M059J (cell line): ENCODE measurements at places on chromosomes 1 and 21. TPM values are rescaled to one million over a fixed set of nuclear protein-coding genes. Genes with fewer than 3 reads are reported as not detected.
A peak's percentile ranks its signal among the peaks of the same experiment; 100 is the strongest.

GRCh38 chr1:113835686-113836290, 23.5 kb upstream of the RSBN1 start:
- peak; percentile 63 for DNase-seq

SERPINC1 gene
- total RNA-seq: 0.07 TPM in 1 of 2 replicates, not detected in the other

PLEKHA6 gene
- total RNA-seq: 1.6 and 4.9 TPM in 2 replicates

DNA sequence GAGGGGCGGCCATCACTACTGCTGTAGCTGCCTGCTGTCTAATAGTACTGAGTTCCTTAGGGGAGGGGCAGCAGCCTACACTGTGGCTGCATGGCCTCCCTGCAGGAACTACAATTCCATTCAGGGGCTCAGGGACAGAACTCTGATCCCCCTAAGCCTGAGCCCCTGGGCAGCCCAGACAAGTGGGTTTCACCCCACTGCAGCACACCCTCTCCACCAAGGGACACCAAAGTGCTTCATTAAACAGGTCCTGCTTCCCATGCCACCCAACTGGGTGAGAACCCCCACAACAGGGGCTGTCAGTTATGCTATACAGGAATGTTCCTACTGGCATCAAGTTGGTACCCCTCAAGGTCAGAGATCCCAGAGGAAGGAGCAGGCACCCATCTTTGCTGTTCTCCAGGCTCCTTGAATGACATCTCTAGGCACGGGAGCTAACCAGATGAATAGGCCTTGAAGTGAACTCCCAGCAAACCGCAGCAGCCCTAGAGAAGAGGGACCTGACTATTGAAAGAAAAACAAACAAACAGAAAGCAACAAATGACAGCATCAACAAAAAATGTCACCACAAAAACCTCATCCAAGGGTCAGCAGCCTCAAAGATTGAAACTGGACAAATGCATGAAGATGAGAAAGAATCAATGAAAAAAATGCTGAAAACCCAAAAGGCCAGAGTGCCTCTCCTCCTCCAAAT, 437.4 kb downstream of the NUF2 start:
- DNase-seq: peak; percentile 26

GRCh38 chr21:26837539-26837938, 7.7 kb downstream of the ADAMTS1 start:
- no peak for DNase-seq

- peak; percentile 52 for DNase-seq
Observed at GRCh38 chr1:147892731-147893214, 9.8 kb upstream of the GJA8 start.

AIRE gene
- total RNA-seq: not detected in 2 replicates

FOXO6 gene
- total RNA-seq: 0.57 TPM in 1 of 2 replicates, not detected in the other

GRCh38 chr1:200242110-200243041, 167.5 kb downstream of the ZNF281 start:
- DNase-seq: peak; percentile 46

AK5 gene
- 3.7 and 5.6 TPM in 2 replicates for total RNA-seq

DNA sequence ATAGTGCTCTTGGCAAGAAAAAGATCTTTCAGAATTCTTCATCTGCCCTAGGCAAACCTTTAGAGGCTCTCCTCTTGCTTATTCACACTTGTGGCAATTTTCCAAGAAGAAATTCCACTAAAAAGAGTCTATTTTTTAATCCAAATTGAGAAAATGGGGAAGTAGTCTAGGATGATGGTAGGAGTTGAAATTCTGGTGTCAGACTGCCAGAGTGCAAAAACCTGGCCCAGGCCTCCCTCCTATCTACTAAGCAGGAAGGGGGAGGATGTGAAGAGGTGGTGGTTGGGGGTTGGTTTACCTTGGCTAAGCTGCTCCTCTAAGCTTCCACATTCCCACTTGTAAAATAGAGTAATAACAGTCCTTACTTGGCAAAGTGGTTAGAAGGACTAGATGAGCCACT, 120.6 kb upstream of the KCNJ15 start:
- DNase-seq: peak; percentile 71

IGFN1 gene
- total RNA-seq: not detected in 2 replicates

DNA sequence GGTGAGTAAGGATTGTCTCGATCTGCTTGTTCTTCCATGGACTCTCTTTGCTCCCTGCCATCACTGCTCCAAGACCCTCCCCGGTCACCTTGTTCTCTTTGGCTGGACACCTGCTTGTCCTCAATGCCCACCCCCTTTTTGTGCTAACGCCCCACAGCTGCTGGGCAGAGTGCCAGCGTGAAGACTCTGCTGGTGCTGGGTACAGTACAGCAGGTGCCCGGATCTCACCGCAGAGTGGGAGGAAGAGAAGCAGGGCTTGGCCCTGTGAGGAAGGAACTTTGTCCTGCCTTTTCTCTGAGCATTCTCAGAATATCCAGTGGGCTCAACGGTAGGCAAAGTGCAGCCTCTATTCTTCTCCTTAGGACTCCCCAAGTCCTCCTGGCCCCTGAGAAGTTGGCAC, 90.1 kb downstream of the PLXNA2 start:
- DNase-seq: no peak

NEXN gene
- total RNA-seq: 6.0 and 10.4 TPM in 2 replicates

DNA sequence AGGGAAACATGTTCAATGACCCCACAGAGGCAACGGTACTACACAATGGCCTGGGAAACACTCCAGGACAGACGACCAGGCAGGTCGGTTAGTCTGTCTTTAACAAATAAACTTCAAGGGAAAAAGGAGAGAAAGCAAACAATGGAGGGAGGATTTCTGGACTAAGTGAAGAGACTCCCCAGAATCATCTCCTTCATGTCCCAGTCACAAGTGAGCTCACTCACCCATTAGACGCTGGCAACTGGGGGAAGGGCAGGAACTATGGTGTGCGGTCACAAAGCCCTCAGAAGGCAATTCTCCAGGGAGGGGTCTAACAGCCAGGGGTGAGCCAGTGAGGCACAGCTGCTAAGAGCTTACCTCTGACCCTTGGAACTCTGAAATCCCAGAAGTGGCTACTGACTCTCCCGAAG, 55.7 kb upstream of the NADK start:
- no peak for DNase-seq

SLC35D1 gene
- 13.1 and 20.1 TPM in 2 replicates for total RNA-seq

DNA sequence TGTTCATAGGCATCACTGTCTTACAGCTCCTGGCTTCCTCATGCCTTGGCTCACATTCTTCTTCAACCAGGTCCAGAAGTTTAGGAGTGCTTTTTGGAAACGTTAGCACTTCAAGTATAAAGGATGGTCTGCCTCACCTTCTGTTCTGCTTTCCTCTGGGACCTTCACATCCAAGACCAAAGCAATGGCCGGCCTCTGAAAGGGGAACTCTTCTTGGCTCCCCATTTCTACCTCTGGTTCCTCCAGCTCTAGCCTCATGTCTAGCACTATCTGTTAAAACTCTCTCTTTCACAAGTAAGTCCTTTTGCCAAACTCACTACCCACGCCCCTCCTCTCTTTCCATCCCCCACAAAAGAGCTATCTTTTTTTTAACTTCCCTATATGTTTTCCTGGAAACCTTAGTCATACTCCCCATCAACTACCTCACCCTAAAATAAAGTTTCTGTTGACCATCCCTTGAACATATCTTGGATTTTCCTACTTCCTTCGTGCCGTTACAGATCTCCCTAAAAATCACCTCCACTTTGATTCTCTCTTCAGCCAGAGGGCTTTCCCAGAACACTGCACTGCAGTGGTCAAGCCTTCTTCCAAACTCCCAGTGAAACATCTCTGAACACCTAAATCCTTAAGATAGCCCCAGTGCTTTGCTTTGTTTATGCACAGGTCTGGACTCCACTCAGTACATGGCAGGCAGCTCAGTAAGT, 7.9 kb downstream of the SORT1 start:
- DNase-seq: no peak

- no peak for DNase-seq
Observed at GRCh38 chr21:39047046-39047445, 136.2 kb downstream of the PSMG1 start.

DNA sequence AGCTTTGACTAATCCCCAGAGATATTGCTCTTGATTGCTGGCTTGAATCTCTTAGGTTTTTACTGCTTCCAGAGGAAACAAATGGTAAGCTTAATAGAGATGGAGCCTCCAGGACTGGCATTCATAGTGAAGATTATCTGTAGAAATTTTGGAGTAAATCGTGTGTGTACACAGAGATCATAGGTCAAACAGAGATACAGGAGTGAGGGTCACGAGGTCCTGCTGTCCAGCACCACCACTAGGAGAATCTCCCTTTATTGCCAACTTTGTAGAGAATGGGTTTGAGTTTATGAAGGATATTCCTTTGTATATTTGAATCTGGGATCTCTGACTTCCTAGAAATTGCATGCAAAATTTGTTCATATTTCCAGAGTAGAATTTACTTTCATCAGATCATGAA, 7.8 kb upstream of the SERBP1 start:
- no peak for DNase-seq

DNA sequence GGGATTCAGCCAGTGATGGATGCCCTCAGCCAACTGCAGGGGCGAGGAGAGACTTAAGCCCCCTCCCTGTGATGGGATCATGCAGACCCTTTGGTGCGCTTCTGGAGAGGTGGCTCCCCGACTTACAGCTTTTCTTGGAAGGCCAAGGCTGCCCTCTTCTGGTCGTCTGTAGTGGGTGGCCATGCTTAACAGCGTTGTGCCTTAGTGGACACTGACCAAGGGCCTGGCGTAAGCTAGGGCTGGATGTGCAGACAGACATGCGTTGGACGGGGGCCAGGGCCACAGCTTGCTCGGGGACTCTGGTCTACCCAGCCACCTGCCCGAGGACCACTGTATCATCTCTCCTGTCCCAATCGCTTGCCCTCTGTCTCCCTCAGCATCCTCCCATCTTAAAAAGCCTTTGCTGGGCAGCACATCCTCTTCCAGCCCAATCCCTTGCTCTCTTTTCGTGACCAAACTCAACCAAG, 5.5 kb downstream of the AZIN2 start:
- peak; percentile 75 for DNase-seq

ICOSLG gene
- 0.10 TPM in 1 of 2 replicates, not detected in the other for total RNA-seq

DNA sequence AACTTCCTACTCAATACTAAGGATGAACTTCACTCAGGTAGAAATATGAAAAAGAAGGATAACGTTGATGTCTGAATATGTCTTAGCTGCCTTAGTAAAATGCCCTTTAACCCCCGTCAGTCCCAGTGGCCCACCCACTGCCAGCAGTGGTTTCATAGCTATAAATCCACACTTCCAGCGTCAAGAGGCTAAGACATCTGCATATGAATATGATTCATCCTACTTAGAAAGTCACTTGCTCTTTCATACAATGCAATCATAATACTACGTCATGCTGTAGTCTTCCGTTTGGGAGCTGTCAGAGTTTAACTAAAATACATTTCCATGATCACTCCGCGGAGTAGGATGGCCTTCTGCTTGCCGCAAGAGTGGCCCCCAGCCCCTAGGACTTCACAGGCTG, 247.3 kb downstream of the SDCCAG8 start:
- DNase-seq: no peak

LCE2C gene
- total RNA-seq: not detected in 2 replicates

TEKT2 gene
- 0.25 TPM in 1 of 2 replicates, not detected in the other for total RNA-seq

DNA sequence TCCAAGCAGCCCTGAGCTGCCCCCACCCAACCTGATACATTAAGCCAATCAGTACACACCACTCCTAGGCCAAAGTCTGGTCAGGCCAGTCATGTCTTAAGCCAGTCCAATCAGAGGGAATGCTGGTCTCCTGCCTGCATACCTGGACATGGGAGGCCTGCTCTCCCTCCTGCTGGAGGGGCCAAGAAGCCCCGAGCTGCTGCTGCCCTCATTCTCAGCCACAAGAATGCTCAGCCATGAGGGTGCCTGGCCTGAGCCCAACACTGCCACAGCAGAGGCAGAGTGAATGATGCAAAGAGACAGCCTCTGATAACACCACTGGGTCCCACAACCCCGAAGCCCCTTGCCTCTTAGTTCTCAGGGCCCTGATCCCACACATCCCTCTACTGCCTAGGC, 23.0 kb downstream of the CHD5 start:
- peak; percentile 48 for DNase-seq

- DNase-seq: no peak
Observed at GRCh38 chr1:173852105-173852504, 15.7 kb downstream of the GAS5 start.

ETV3 gene
- 8.2 and 8.8 TPM in 2 replicates for total RNA-seq

GRCh38 chr1:90488451-90488850, 228.7 kb downstream of the BARHL2 start:
- DNase-seq: peak; percentile 6

DNA sequence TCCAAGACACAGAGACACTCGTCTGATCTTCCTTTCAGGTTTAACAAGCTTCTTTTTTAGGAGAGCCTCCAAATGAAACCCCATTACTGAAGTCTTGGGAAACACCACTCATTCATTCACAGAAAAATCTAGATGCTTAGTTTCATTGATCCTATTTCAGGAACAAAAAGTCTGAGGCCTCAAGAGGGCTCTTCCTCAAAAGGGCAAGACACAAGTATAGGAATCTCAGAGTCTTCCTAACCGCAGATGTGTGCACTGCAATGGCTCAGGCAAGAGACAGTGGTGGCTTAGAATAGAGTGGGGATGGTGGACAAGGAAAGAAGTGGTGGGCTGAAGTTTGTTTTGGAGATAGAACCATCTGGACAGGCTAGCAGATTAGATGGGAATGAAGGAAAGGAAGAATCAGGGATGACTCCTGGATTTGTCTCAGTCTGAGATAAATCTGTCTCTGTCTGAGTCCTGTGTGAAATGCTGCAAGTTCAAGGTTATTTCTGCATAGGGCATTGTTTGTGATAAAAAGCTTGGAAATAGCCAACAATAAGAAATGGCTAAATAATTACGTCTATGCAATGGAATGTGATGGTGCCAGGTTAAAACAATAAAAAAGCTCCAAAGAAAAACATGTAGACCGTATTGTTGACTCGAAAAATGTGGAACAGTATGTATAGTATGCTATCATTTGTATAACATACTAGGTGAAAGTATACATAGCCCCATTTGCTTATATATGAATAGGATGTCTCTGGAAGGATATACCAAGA, 8.9 kb upstream of the CTSE start:
- no peak for DNase-seq

DNA sequence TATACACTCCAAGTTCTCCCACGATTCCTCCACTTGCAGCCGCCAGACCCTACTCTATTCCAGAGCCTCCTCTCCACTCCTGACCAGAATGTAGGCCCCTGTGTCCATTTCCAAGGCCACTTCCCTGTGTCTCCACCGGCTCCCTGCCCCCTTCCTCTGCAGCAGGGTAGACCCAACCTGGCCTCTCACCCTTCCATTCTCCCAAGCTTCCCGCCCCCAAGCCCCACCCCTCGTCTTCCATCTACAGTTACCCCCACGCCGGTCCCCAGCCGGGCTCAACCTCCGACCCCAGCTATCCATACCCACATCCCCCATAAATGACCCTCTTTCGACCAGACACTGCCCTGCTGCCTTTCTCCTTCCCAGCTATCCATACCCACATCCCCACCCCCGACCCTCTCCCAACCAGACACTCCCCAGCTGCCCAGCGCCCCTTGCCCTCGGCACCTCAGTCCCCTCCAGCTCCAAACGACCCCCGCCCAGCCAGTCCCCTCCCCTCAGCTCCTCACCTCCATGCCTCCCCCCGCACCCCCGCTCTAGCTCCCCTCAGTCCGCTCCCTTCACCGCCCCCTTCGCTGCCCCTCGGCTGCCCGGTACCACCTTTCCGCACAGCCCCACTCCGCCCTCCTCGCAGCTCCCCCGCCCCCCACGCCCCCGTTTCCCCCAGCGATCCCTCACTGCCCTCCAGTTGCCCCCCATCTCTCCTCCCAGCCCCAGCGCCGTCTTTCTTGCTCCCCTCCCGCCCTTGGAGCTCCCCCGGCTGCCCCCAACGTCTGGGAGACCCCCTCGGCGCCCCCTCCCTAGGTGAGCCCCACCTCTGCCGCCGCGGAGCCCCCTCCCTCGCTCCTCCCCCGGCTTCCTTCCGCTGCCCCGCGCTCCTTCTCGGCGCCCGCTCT, 670 bp downstream of the RAB3B start:
- no peak for DNase-seq

ARHGAP29 gene
- 37.2 and 55.9 TPM in 2 replicates for total RNA-seq

IL23R gene
- total RNA-seq: 0.07 TPM in 1 of 2 replicates, not detected in the other

TMEM54 gene
- total RNA-seq: 68.7 and 94.8 TPM in 2 replicates
